ENCODE measurements at places on chromosomes 16 and 17.

DNA sequence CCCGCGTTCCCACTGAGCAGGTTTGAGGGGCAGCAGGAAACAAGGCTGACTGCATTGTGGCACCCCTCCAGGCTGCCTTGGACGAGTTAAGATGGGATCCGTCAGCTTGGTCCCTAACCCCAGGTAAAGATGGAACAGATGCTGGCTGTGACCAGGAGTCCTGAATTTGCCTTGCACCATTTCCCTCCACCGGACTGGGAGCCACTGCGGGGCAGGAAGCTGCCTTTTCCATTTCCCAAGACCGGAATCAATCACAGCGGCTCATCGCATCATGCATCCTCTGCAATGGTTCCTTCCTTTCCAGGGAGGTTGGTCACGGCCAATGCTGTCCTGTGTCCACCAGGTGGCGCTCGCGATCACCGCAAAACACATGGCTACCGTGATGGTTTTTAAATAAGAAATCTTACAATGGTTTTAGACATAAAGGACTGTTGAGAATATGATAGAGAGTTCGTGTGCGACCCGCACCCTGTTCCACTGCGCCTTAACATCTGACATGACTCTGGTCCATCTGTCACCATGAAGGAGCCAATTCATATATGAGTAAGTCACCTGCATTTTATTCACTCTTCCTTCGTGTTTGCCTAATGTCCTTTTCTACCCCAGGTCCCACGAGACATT is 6.8 kb upstream of the MEAK7 start:
- peak; percentile 74 for DNase-seq

DNA sequence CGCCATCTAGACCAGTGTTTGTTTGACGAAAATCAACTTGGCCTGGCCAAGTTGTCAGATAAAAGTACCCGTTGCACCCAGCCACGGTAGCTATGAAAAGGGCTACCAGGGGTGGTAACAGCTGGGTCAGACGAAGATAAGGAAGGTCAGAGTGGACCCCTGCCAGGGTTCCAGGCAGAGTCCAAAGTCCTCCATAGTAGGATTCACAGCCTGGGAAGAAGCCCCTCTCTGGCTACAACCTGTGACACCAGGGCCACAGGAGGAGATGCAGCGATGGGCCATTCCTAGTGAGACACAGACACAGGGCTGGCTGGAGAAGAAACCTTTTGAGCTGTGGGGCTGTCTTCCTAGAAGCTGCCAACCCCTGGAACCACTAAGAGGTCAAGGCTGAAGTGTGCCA is 39.3 kb downstream of the MEAK7 start:
- peak; percentile 0 for DNase-seq

GRCh38 chr17:42016411-42016831 is 818 bp downstream of the DNAJC7 start:
- DNase-seq = no peak

DNA sequence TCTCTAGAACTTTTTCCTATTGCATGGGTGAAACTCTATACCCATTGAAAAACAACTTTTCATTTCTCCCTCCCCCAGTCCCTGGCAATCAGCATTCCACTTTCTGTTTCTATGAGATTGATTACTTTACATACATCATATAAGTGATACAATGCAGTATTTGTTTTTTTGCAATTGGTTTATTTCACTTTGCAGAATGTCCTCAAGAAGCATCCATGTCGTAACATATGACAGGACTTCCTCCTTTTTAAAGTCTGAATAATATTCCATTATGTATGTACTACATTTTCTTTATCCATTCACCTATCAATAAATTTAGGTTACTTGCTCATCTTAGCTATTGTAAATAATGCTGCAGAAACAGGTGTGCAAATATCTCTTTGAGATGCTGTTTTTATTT is 8.8 kb downstream of the IL21R start:
- DNase-seq = no peak

- DNase-seq = no peak
Observed at GRCh38 chr16:19266774-19267173, 18.8 kb upstream of the CLEC19A start.

GRCh38 chr16:26756633-26757032 is 310.1 kb upstream of the C16orf82 start:
- no peak for DNase-seq

- DNase-seq = no peak
Observed at GRCh38 chr17:50693036-50693682, 14.6 kb downstream of the ANKRD40 start.

DNA sequence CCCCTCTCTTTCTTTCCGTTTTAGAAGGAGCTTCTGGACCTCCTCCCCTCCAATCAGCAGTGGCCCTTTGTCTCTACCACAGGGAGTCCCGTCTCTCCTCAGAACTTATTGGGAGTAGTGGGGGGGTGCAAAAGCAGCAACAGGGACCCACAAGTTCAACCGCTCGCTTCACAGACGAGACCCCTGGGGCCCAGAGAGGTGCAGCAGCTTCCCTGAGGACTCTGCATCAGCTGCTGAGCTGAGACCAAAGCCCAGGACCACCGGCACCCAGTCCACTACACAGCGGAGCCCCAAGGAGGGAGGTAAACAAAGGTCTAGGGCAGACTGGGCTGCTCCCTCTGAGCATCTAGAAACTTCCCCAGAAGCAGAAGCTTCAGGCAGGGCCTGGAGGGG is 123.9 kb downstream of the SDK2 start:
- no peak for DNase-seq

- DNase-seq = no peak
Observed at GRCh38 chr16:35314298-35314697, 1854.9 kb downstream of the TP53TG3F start.
